ENCODE measurements at places on chromosomes 6 and 20. TPM values are rescaled to one million over a fixed set of nuclear protein-coding genes. Genes with fewer than 3 reads are reported as not detected.
A peak's percentile ranks its signal among the peaks of the same experiment; 100 is the strongest.

GRCh38 chr6:119602215-119603178 is 252.9 kb upstream of the MAN1A1 start:
- no peak for DNase-seq

DNA sequence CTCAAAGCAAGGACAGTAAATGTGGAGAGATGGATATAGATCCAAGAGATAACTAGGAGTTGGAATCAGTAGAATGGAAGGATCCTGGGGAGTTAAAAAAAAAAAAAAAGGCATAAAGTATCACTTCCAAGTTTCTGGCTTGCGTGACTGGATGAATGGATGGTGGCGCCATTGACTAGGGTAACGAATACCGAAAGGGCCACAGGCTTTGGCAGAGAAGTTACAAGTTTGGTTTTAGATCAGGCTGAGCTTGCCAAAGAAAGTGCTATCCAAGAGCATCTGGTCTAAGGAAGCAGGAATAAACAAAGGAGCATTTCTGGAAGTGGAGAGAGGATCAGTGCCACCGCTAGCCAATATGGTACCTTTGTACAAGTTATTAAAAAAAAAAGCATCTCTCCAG is 17.5 kb downstream of the L3MBTL1 start:
- DNase-seq = no peak

ME1 gene
- total RNA-seq = 10.4 TPM

DNA sequence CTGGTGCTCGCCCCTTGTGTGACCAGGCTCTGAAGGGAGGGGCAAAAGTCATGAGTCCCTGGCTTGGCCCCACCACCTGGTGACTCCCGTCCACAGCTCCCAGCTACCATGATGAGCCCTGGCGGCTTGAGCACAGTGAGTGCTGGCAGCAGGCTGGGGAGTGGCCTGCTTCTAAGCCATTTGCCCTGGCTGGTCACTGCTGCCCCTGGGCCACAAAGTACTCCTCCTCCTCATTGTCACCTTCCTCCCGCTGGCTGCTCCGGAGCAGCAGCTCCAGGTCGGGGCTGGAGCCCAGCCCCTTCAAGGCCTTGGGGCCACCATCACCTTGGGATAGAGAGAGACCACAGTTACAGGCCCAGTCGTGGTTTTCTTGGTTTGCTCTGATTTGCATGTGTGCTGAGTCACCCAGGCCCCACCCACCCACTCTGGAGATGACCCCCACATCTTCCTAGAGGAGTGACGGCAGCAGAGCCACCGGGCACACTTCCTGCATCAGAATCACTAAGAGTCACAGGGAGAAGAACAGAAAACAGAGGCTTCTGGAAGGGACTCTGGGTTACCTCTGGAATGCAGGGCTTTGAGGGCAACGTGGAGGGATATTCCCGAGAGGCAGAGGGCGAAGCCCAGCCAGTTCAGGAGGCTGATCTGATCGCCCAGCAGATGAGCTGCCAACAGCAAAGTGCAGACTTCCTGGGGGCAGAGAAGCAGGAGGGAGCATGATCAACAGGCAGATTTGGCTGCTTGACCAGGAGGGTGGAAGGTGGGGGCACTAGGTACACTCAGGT is 42.1 kb upstream of the CDH22 start:
- DNase-seq = peak; percentile 60

- no peak for DNase-seq
These were observed 173.7 kb downstream of the ARHGAP18 start for GRCh38 chr6:129536271-129536670.

DNA sequence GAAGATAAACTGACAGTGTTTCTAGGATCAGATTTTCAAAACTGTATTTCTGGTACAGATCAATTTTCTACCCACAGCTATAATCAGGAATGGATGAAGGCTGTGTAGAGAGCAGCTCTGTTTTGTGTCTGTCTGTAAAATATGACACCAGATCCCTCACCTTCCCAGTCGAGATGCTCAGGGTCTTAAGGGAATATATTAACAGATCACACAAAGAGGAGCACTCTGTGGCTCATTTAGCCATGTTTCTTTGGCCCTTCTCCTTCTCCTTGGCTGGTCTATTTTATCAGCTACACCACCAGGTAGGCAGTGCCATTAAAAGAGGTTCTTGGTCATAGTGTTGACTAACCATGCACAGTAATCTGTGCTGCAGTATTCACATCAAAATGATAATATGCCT is 82.6 kb downstream of the PREP start:
- DNase-seq = no peak

DNA sequence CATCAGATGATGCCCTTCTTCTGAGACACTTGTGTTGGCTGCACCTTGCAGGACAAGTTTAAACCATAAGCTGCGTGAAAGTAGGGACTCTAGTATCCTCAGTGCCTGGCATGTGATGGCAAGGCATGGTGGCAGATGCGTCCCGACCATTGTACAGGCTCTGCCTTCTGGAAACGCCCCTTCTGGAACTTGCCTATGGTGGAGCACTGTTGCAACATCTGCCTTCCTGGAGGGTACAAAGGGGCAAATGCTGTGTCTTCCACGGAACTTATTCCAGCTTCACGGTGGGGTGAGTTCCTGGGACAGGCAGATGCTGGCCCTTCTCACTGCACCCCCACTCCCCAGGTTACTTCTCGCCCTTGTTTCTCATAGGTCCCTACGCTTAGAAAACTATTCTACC is 232.8 kb downstream of the THBS2 start:
- no peak for DNase-seq

DNA sequence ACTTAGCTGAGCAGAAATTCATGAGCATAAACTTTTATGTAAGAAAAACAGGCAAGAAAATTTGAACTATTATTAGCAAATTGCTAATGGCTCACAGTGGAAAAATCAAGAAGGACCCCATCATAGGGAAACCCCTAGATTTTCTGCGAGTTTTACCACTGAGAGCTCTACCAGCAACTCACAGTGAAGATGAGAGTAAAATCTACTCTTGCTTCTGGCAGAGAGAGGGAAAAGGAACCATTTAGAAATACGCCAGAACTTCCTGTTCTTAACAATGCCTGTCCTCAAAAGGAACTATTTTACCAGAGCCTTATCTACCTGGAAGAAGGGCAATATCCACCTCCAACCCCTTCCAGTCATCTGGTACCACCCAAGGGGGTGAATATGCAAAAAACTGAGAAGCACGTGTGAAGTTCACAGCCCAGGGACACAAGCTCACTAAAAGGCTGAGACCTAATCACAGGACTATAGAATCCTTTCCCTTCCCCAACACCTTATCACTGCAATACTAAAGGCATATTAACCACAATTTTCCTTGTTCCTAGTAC is 34.4 kb upstream of the ASF1A start:
- DNase-seq = no peak

DNA sequence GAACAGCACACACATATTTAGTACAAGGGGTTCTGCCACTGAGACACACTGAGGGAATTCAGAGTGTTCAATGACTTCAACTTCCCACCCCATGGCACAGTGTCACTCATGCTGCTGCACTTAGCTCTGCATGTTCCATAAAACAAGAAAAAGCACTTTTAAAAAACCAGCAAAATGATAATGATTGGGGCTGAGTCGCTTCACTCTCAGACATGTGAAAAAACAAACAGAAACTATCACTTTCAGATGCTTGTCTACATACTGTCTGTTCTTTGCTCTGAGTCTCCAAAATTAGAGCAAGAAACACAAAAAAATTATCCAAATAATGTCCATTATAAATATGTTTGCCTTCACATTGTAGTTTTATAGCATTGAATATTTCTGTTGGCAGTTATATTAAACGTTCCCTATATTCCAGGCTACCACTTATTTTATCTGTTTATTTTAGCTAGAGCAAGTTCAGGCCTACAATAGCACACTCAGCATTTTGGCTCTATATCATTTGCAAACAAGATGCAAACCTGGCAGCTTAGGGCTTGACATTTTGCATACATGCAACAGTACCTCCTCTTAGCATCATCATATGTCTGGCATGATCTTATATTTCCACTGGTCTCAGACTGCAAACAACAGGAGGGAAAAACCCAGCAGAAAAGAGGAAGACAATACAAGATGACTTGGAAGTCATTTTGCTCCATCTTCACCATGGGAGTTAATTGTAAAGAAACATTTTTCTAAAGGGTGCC is 398.8 kb downstream of the HACE1 start:
- DNase-seq = no peak

DNA sequence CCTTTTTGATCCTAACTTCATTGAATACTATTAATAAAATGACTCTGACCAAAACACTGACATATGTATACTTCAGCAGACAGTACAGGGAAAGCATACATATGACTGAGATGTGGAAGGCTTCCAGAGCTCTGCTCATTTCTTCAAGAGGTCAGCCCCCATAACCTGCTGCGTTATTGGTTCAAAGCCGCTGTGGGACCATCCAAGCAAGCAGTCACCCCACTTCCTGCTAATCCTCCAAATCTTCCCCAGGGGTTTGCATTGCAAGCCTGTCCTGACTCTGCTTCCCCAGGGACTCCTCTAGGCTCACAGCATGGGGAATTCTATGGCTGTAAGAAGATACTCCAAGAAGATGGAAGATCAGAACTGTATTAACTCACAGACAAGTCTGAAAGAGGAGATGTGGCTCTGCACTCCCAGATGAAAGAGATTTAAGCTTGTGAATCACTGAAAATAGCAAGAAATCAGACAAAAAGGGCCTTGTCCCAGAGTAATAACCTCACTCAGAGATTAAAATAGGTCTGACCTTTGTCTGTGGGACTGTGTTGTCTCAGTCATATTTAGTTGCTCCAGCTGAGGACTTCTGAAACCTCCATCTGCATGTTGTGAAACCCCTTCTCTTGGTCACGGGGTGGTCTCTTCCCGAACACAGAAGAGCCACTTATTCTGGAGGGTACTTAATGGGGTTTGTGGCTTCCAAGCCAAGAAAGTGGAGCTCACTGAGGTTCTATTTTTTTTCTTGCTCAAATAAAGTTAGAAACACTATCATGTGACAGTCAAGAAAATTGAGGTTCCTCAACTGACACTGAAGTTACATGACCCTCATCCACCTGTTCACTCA is 101.5 kb upstream of the MARCKS start:
- DNase-seq = no peak

GRCh38 chr6:168892031-168892430 is 361.6 kb downstream of the THBS2 start:
- no peak for DNase-seq

DNA sequence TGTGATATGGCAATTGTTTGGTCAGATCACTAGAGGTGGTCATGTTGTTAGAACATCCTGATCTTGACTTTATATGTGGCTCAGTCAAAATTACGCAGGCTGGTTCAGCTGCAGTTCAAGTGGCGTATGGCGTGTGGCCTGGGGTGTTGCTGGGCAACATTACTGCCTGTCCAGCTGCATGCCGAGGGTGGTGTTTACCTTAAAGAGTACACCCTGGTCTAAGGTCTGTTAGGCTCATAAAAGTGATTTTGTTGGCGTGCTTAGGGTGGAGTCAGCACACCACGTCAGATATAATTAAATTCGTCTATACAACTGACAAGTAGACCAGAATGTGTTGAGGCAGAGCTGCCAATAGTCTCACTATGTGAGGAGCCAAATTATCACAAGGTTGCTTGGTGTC is 55.6 kb upstream of the NEDD9 start:
- peak; percentile 87 for DNase-seq

DNA sequence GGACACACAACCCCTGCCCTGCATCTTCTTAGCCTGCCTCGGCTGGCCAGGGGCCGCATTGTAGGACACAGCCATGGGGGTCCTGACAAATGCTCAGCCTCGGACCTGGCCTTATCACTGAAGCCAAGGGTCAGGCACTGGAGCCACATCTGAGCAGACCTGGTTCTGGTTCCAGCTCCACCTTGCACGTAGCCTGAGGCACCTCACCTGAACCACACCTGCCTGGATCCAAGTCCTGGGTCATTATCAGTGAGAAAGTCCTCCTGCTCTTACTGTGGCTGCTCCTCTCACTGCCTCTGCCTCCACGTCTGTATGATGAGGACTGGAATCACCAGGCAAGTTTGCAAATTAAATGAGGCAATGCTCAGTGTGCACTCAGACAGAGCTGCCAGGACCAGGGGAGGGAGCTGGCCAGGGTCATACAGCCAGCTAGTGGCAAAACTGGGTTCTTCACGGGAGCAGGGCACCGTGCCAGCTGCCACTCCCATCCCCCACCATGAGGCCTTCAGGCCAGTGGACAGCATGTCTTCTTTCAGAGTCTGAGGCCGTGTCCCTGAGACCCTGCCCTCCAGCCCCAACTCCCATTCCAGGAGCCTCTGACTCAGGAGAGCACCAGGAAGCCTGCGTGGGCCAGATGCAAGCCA is 40.2 kb downstream of the MRPL14 start:
- DNase-seq = no peak

DNA sequence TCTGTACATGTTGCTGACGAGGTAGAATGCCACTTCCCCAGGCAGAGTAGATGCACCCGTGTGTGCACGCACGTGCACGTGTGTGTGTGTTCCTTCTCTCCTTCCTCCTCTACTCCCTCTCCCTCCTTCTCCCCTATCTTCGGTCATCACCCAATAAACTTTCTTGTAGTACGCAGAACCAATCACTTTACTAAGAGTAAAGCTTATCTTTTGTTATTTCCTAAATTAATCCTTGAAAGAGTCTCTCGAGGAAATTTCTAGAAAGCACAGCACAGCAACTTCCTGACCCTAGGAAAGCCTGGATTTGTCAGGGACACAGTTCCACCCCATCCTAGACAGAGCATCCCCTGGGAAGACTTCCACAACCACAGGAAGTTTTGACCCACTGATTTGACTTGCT is 166.1 kb downstream of the ZDHHC14 start:
- DNase-seq = no peak

GRCh38 chr20:55888685-55889084 is 116.6 kb downstream of the CBLN4 start:
- DNase-seq = no peak

GRCh38 chr20:25054096-25054820 is 3.7 kb downstream of the ACSS1 start:
- DNase-seq = no peak

BHLHE23 gene
- not detected for total RNA-seq

RCAN2 gene
- 7.0 TPM for total RNA-seq

DNA sequence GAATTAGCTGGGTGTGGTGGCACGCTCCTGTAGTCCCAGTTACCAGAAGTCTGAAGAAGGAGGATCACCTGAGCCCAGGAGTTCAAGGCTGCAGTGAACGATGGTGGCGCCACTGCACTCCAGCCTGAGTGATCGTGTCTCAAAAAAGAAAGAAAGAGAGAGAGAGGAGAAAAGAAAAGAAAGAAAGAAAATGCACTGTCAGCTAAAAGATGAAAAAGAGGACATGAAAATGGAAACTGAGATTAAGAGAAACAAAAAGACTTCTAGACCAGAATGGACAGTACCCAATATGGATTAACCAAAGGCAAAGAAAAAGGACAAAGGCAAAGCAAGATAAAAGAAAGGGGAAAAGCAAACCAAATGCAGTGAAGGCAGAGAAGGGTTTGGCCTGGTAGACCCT is 9.0 kb upstream of the RALGAPA2 start:
- no peak for DNase-seq

GRCh38 chr20:62734326-62734725 is 25.7 kb downstream of the NTSR1 start:
- DNase-seq = peak; percentile 26

GRCh38 chr20:48158014-48158413 is 372.7 kb upstream of the SULF2 start:
- DNase-seq = no peak

- peak; percentile 82 for DNase-seq
These were observed 15.9 kb upstream of the PEDS1 start for GRCh38 chr20:50169329-50169823.

GRCh38 chr20:22003680-22004079 is 298.2 kb downstream of the PAX1 start:
- no peak for DNase-seq

Measured in Peyer's patch (tissue), 4 donors.